ENCODE measurements at places on chromosomes 12 and 14.

GRCh38 chr14:72688990-72689671, 204.8 kb downstream of the DPF3 start:
- no peak for DNase-seq

DNA sequence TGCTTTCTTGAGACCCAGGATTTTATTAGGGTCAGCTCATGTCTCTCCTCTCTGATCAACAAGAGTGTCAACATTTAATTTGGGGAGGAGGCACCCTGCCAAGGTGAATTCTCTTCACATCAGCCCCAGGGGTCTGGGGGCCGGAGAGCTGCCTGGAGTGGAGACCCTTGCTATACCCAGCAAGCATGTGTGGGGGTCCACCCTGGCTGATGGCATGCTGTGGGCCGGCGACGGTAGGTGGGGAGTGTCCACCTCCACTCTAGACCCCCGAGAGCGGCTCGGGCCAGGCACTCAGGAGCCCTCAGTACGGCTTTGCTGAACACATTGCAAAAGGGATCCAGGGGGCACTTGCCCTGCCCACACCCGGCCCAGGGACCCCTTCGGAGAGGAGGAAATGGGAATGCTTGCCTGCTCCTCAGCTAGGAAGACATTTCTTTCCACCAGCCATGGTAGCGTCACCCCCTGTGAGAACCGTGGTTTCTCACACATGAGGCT, 10.4 kb downstream of the MEG3 start:
- no peak for DNase-seq

DNA sequence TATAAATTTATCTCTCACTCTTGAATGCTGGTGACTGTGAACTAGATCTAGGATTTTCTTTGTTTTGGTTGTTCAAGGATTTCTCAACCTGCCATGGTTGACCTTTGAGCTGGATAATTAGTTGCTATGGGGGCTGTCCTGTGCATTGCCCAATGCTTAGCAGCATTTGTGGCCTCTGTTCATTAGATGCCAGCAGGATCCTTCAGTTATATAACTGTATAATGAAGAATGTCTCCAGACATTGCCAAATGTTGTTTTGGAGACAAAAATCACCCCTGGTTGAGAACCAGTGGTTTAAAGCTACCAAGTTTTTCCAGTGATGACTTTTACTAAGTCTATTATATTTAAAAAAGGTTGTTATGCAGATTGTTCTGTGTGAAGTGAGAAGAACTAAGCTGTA, 147.9 kb upstream of the STXBP6 start:
- DNase-seq: no peak

GRCh38 chr14:36505181-36505815, 14.7 kb downstream of the NKX2-1 start:
- no peak for DNase-seq

DNA sequence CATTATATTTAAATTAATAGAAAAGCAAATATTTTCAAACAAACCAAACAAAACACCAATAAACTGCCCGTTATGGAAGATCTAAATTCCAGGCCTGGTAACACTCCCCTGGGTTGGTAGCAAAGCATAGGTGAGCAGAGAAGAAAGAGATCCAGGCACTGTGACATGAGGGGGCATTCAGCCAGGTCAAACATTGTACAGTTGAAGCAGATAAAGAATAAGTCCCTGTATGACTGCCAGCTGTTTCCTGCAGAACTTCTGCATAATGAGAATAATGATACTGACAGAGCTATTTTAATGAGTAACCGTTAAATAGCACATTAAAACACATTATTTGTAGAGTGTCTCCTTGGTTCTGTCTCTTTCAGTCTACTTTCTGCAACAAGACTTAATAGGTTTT, 35.4 kb downstream of the SLC38A1 start:
- DNase-seq: no peak

DNA sequence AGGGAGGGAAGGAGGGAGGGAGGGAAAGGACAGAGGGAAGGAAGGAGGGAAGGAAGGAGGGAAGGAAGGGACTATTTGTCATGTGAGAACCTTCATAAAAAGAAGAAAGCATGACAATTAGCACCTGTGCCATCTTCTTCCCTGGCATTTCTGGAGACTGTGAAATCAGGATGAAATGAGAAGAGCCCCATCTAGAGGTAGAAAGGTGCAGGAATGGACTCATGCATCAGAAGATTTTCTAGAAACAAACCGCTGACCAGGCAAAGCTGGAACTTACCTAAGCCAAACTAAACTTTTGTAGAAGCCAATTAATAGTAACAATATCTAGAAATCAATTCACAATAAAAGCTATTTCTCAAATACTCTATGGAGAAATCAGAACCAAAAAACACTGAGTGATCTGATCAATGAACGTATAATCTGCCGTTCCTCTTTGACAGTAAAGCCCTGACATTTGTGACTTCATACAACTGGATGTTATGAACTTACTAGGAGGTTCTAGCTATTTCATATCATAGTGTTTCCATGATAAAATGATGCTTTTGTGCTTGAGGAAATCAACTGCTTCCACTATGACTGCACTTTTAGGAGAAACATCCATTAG, 24.4 kb upstream of the CRACR2A start:
- DNase-seq: peak; percentile 37

DNA sequence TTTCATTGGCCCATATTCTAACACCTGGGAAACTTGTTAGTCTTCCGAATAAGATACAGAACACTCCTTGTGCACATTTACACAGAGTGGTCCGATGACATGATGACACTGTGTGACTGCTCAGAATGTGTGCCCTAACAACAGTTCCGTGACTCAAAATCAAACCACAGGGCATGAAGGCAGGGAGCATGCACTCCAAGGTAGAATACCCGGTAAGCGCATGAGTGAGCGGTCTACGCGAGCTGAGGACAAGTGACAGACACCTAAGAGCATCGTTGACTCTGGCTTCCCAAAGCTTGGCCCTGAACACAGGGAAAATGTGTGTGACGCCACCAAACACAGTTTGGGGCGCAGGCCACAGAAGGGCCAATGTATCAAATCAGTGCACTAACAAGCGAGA, 18.6 kb downstream of the CLIP1 start:
- no peak for DNase-seq

DNA sequence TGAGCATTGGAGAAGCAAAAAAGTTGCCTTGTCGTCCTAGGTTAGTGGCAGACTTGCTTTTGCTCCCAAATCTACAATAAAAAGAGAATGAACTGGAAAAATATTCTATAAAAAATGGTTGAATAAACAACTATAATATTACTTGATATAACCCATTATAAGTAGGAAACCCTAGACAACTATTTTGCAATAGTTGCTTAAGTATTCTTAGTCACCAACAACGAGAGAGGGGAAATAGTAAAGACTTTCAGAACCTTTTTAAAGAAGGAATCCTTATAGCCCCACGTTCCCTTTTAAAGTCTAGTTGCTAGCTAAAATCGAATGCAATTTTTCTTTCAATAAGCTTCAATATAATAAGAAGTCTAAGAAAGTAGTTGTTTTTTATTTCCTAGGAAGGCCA, 17.5 kb downstream of the AQP6 start:
- no peak for DNase-seq

DNA sequence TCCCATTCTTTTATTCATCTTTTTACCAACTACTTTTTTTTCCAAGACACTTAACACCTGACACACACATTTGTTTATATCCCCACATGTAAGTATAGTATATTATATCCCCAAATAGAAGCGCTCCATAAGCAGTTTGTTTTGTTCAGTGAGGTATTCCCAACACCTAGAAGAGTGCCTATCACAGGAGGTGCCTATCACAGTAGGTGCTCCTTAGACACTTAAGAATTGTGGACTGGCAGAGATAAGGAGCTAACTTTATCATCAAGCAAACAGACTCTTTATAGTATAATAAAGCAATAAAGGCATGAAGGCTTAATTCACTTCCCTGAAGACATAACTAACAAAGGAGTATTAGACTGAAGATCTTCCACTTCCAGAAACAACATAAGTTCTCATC, 29.1 kb downstream of the OSBPL8 start:
- no peak for DNase-seq

GRCh38 chr14:95432144-95433093, 84.0 kb downstream of the SYNE3 start:
- DNase-seq: no peak

DNA sequence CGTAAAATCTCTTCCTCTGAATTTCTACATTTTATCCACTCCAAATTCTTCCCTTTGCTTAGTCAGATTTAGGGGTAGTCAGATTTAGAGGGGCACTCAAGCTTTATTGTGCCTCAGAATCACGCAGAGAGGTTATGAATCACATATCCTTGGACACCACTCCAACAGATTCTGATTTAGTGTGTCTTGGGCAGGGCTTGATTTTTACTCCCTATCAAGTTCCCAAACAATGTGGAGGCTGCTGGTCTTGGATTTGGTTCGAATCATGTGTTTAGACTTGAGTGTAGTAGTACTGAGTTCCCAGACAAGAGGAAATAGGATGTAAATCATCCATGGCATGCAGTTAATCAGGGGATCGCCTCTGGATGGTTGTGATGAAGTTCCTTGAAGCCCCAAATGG, 298.1 kb upstream of the CLEC14A start:
- DNase-seq: no peak

DNA sequence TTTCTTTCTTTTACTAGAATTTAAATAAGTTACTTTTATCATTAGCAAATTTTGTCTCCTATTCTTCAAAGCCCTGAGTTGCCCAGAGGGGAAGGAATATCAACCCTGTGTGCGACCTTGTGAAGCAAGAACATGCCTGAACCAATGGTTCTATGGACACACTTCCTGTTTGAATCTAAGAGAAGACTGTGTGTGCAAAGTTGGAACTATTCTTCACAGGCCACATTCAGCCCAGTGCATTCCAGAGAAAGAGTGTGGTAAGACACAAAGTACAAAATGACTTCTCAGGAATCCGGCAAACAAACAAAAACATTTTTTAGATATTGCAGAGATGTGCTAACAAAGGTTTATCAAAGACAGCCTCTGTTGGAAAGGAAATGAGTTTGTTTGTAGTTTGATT, 90.8 kb upstream of the PTPRQ start:
- no peak for DNase-seq

- DNase-seq: no peak
Observed at GRCh38 chr14:97407701-97408407, 610.7 kb downstream of the VRK1 start.

DNA sequence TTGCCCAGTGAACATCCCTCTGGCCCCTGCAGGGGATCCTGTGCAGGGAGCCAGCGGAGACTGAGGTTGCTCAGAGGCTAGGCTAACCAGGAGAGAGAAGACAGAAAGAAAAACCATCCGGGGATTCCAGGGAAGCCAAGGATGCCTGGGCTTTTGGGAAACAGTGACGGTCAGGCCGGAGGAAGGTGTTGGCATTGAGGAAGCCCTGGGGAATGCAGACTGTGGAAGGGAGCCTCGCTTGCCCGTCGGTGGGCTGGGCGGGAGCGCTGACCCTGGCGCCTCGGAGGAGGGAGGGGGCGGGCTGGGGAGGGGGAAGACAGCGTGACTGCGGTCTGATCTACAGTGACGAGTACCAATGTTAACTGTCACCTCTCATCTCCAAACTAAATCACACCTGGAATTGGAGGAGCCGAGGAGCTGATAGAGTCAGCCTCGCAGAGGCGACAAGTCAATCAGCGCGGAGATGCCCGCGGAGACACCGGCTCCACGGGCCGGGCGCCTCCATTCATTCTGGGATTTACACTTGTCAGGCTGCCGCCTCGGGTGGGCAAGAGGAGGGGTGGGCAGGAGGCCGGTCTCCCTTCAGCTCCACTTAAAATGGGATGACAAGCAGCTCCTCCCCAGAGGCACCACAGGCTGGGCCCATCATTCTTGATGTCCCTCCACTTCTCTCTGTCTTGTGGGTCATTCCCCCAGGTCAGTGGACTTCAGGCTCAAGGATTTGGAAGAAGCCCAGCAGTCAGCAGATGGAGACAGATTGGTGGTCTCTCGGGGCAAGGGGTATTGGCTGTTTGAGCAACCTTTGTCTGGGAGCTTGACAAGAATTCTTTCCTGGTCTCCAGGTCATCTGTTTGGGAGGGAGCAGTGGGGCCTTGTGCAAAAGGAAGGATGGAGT, 20.4 kb upstream of the GPATCH2L start:
- DNase-seq: no peak

GRCh38 chr14:38098074-38098836, 109.4 kb upstream of the SSTR1 start:
- DNase-seq: no peak

DNA sequence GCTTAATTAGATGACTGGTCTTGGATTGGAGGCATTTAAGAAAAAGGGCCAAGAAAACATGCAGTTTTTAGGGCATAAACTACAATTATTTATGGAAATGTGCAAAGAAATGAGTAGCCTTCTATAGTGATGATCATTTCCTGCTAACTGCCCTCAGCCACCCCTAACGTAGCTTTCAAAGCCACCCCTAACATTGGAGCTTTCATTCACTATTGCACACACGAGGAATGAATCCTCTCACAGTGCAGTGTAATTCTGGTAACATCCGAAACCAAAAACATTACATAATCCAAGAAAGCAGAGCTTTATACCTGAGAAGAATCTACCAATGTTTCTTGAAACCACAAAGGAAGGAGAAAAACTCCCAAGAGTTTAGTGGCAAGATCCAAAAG, 1003.6 kb downstream of the TMEM121 start:
- no peak for DNase-seq

All from activated CD4-positive, alpha-beta T cell treated with anti-CD3 and anti-CD28 coated beads, Interleukin-2, amount 10 ng/mL, durations not matched to agents 7 days and 5 days (primary cell).